ENCODE measurements at places on chromosomes 3 and 15.

- no peak for ATAC-seq
These were observed 1169.1 kb upstream of the EPHA6 start for GRCh38 chr3:95645291-95645690.

DNA sequence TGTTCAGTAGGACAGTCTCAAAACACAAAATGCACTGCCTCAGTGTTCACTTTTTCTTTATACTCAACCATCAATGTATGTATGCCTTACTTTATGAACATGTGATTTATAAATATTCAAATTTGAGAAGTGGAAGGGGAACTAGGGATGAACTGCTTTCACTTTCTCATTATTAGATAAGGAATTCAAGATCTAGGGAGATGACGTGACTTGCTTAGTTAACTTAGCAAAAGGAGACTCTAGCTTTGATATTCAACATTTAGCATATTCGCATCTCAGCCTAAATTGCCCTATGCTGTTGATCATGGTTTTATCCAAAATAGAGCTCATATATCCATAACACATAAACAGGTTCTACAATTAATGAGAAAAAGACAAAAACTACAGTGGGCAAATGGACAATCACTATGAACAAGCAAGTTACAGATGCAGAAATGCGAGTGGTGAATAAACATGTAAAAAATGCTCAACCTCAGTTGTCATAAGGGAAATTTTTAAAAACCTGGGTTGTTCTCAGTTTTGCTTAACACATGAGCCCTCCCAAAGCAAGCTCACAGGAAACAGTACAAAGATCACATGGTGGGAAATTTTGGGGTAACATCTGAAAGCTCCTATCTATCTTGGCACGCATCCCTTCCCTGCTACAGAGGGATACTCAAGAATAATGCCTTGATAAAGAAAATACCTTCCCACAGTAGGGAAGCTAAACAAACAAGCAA lies 269.8 kb downstream of the THRB start:
- ATAC-seq, result no peak

GRCh38 chr3:31636049-31636448 lies 103.3 kb downstream of the STT3B start:
- no peak for ATAC-seq

GRCh38 chr3:177571944-177572315 lies 374.6 kb upstream of the TBL1XR1 start:
- ATAC-seq, result no peak

DNA sequence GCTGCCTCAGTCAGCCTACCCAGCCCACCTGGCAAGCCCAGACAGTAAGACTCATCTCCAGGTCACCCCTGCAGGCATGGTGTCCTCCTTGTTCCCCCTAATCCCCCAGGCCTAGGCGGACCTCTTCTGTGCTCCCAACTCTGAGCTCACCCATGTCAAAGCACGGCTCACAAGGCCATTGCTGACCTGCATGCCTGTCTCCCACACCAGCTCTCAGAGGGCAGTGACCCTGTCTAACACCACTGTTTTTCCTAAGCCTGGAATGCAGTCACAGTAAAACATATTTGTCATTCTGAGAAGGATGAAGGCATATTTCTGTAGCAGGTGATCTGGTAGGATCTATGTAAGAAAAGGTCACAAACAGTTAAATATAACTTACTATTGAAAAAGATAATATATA lies 110.3 kb upstream of the HACD2 start:
- peak; percentile 39 for ATAC-seq

DNA sequence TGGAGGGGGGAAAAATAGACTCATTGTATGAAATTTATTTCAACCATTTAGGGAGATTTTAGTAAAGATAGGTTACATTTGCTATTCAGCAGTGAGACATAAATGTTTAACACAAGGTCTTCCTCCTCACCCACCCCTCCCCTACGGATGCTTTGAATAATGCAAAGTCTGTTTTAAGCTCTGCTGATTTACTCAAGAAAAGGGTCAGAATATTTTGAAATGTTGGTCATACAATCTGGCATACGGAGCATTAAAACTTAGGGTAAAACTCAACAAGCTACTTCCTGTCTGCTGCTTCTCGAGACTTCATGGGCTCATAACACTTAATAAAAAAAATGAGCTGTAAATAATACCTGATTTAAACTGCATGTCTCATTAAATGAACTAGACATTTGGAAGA lies 156.3 kb downstream of the WNT5A start:
- no peak for ATAC-seq

- ATAC-seq, result no peak
These were observed 361.4 kb upstream of the CFAP20DC start for GRCh38 chr3:59411186-59411585.

GRCh38 chr3:87837076-87837475 lies 221.7 kb downstream of the CGGBP1 start:
- no peak for ATAC-seq

GRCh38 chr3:49717211-49717958 lies 2.1 kb downstream of the AMIGO3 start:
- ATAC-seq, result no peak

DNA sequence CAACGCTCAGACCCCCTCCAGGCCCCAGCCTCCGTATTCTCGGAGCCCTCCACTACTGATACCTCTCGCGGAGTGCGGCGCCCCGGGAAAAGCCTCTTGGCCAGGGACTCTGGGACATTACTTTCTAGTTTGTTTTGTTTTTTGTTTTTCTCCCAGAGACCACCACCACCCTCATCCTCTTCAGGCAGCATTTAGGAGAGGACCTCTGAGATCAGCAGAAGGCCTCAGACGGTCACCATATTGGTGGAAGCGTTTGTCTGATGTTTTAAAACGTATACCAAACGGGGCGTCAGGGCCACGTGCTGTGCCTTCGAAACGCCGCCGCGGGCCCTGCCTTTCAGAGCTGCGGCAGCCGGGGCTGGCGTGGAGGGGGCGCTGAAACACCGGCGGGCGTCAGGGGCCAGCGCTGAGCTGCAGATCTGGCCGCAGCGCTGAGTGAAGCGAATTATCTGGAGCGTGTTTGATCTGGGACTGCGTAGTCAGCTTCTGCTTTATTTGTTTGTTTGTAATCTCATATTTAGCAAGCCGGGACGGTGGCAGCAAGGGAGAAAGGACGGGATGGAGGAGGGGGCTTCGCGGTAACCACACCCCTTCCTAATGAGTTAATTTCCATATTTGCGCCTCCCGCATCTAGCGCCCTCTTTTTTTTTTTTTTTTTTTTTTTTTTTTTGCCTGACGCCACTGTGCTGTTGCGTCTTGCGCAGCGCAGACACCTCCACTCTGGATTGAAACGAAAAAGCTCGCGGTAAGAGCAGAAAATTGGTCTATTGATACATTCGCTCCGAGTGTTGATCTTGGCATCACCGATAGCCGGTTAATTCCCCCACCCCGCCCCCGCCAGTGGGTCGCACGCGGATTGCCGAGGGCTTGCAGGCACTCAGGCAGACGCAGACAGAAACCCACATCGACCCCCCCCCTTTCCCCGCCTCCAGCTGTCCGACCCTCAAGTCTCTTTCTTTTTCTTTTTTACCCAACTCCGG lies 14.9 kb downstream of the SOX2 start:
- ATAC-seq, result peak; percentile 70

GRCh38 chr3:196686436-196686835 lies 25.6 kb downstream of the CEP19 start:
- no peak for ATAC-seq

GRCh38 chr15:85312486-85312885 lies 67.9 kb upstream of the AKAP13 start:
- ATAC-seq, result no peak

GRCh38 chr3:174253940-174254339 lies 605.2 kb upstream of the NAALADL2 start:
- no peak for ATAC-seq

DNA sequence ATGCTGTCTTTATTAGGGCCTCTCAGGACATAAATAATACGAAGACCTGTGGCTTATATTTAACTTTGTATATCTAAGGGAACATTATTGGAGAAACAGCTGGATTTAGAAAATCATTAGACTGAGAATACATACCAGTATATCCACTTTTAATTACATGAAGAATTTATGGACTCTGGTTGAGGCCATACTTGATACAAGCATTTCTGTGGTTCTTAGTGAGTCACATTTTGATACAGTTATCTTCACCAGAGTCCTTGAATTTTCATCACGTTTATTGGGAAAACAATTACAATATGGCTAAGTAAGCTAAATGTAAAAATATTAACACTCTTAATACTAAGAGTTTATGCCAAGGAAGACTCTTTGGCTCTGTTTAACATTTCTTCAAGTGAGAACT lies 9.9 kb downstream of the KIF23 start:
- ATAC-seq, result no peak

DNA sequence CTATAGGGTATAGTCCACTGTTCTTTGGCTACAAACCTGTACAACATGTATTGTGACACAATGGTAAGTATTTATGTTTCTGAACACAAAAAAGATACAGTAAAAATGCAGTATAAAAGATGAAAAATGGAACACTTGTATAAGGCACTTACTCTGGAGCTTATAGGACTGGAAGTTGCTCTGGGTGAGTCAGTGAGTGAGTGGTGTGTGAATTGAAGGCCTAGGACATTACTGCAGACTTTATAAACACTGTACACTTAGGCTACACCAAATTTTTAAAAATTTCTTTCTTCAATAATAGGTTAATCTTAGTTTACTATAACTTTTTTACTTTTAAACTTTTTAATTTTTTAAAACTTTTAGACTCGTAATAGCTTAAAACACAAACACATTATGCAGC lies 10.5 kb upstream of the PDZRN3 start:
- ATAC-seq, result no peak

DNA sequence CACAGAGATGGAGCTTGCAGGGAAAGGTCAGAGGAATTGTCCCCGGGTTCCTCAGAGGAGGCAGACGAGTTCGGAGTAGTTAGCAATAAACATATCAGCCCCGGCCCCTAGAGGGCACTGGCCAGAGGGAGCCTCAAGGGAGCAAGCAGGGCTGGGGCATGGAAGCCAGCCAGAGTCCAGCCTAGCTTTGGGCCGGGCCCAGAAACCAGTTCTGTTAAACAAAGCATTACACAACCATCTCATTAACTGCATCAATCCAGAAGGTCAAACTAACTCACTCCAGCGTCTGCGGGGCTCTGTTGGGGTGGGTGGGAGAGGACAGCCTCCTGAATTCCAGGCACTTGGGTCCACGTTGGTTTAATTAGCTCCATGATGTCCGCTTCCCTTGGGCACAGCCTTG lies 41.0 kb upstream of the IREB2 start:
- ATAC-seq, result no peak

DNA sequence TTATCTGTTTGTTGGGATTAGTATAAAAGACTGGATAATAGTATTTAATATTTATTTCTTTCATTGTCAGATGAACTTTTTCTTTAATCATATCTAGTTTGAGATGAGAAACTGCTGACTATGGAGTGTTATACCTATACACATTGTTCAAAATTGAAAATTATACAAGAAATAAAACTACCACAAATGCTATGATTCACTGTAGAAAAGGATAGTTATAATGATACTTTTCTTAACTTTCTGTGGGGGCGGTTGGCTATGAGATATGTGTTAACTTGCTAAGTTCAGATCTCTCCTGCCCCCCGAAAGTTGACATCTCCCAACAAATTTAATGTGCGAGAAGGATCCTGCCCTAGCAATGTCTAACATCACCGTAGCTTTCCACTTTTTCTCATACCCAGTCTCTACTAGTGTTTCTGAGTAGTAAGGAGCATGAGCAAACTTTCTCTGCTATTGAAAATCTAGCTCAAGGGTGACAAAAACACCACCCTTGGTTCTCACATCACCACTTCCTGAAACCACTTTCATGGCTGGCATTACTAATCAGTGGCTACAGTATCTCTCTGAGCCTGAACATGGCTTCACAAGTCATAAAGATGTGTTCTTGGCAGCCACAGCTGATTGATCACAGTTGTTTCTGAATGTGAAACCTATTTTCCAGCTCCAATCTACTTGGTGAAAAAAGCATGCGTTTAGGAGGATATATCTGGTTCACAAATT lies 15.8 kb upstream of the SAMMSON start:
- no peak for ATAC-seq

- ATAC-seq, result no peak
These were observed 446.0 kb downstream of the GRM7 start for GRCh38 chr3:7306901-7307300.

DNA sequence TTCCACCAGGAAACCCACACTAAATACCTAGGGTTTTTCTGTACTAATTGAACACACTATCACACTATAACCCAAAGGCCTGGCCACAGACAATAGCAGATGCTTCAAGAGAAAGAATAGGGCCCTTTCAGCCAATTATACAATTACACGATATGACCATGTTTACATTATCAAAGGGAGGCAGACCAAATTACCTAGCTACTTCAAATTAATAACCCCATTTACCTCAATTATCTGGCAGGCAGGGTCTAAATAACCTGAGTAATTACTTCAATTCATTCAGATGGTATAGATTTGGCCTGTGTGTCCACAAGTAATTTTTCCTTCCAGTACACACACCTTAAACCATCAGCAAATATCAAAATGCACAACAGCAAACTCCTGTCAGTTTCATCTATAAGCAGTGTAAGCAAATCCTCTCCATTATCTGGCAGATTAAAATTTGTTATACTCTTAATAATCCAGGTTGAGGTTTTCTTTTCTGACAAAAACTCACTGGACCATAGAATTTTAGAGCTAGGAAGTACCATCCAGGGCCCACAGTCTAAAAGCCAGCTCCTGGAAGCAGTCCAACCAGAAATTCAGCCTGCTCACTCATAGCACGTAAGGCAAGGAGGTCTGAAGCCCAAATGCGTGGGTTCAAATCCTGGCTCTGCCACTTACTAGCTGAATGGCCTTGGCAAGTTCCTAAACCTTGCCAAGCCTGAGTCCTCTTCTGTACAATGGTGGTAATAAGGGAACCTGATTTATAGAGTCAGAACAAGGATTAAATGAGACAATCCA lies 51.8 kb downstream of the RFTN1 start:
- no peak for ATAC-seq

DNA sequence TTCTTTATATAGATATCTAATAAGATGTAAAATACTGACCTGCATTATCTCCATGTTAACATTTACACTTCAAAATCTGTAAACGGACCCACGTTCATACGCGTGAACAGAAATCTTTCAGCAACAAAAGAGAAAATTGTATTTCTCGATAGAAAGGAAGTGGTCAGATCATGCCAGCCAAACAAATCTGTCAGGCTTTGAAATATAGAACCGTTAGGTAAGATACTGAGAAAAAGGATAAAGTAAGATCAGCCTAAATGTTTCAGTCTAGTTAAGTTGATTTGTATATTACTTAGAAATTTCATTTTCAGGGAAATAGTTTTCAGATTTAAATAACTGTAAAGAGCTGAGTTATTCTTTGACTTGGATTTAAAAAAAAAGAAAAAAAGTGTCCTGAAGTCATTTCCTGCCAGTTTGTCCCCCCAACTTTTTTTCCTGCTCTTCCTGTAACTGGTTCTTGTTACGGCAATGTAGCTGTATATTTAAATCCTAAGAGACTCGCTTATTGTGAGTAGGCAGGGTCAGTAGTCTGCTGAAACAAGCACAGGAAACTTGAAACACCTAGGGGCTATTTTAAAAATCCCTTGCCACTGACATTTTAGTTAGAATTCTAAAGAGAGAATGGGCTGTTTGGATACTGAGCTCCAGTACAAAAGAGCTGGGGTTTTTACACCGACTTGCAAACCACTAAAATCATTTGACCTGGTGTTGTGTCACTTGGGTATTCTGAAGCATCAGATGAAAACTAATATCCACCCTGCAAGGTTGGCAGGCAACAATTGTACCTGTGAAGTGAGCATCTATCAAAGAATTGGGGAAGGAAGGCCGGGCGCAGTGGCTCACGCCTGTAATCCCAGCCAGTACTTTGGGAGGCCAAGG lies 237.5 kb downstream of the UBE2E2 start:
- no peak for ATAC-seq

- no peak for ATAC-seq
These were observed 24.8 kb upstream of the VGLL4 start for GRCh38 chr3:11668243-11669235.

Data from motor neuron (in vitro differentiated cells).